ENCODE measurements at places on chromosomes 3 and 15. TPM values are rescaled to one million over a fixed set of nuclear protein-coding genes. Genes with fewer than 3 reads are reported as not detected.

ACOX2 gene
- 4.7 TPM for total RNA-seq

SPTSSB gene
- 0.52 TPM for total RNA-seq

C3orf49 gene
- total RNA-seq: not detected

GCHFR gene
- total RNA-seq: 57.0 TPM

SHISA5 gene
- 115 TPM for total RNA-seq

PIF1 gene
- 8.0 TPM for total RNA-seq

PSMD6 gene
- total RNA-seq: 96.5 TPM

FBN1 gene
- total RNA-seq: 19.5 TPM

ADGRG7 gene
- total RNA-seq: 0.14 TPM

ARL8B gene
- 29.8 TPM for total RNA-seq

REC114 gene
- total RNA-seq: 0.09 TPM

TEX9 gene
- total RNA-seq: 5.0 TPM

C15orf39 gene
- 6.1 TPM for total RNA-seq

GXYLT2 gene
- total RNA-seq: 6.6 TPM

GALNT15 gene
- 2.6 TPM for total RNA-seq

DGKG gene
- total RNA-seq: 1.6 TPM

NXPE3 gene
- total RNA-seq: 10.3 TPM

GOLGA8N gene
- total RNA-seq: 2.2 TPM

TSEN2 gene
- 14.8 TPM for total RNA-seq

SLC27A2 gene
- 1.3 TPM for total RNA-seq

SCN11A gene
- 0.38 TPM for total RNA-seq

LMOD3 gene
- total RNA-seq: 0.14 TPM

MITF gene
- 4.8 TPM for total RNA-seq

MEX3B gene
- total RNA-seq: 4.1 TPM

WNT7A gene
- total RNA-seq: under 0.01 TPM

CPEB1 gene
- total RNA-seq: 0.09 TPM

CYP1A2 gene
- not detected for total RNA-seq

SERINC4 gene
- 0.05 TPM for total RNA-seq

NEK11 gene
- total RNA-seq: 1.8 TPM

ACAD9 gene
- 23.8 TPM for total RNA-seq

BRK1 gene
- total RNA-seq: 124 TPM

TLR9 gene
- 0.66 TPM for total RNA-seq

GMPS gene
- total RNA-seq: 49.2 TPM

XIRP1 gene
- 0.52 TPM for total RNA-seq

TMC3 gene
- total RNA-seq: under 0.01 TPM

ABI3BP gene
- 0.80 TPM for total RNA-seq

CFAP44 gene
- 5.4 TPM for total RNA-seq

TPRG1 gene
- total RNA-seq: 1.8 TPM

COL8A1 gene
- 0.09 TPM for total RNA-seq
